ENCODE measurements at places on chromosomes 4 and X. TPM values are rescaled to one million over a fixed set of nuclear protein-coding genes. Genes with fewer than 3 reads are reported as not detected.

The PPP1R3F gene
- 8.8 TPM for polyA plus RNA-seq

The SYP gene
- polyA plus RNA-seq = 5.9 TPM

The VCX3B gene
- polyA plus RNA-seq = not detected

The EXOC1L gene
- not detected for polyA plus RNA-seq

The UNC5C gene
- 0.62 TPM for polyA plus RNA-seq

The NWD2 gene
- 0.07 TPM for polyA plus RNA-seq

The FAM53A gene
- polyA plus RNA-seq = 1.3 TPM

The SPINK2 gene
- polyA plus RNA-seq = not detected

The MAGIX gene
- 1.9 TPM for polyA plus RNA-seq

The ATP8A1 gene
- polyA plus RNA-seq = 13.5 TPM

The DCUN1D4 gene
- 33.4 TPM for polyA plus RNA-seq

DNA sequence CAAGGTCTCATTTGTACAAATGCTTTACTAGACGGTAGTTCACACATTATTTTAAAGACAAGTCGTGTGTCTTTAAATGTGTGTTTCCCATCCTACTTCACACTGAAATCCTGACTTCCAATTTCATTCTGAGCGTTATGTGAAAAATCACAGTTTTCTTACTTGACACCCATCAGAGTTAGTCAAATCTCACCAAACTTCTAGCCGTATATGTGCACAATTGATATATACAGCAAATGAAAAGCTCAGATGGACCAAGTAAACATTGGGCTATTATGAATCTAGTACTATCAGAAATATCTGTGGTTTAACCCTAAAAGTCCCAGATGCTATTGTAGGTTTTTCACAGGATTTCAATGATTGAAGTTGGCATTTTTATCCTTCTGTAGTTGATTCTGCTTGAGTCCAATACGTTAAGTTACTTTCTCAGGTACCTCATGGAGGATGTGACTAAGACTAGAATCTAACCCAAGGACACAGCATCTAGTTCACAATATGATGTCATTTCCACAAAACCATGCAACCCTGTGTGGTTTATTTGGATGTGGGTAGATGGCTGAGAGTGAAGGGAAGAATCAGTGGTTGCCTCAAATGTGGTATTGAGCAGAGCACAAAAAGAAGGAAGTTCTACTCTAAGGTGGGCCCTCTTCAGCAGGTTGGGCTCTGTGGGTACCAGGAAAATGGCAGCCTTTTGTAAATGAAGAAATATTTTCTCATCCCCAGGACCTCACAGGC, 22.1 kb upstream of the TRIM60 start:
- DNase-seq = no peak

GRCh38 chr4:125434136-125434535, 119.4 kb downstream of the FAT4 start:
- no peak for DNase-seq

DNA sequence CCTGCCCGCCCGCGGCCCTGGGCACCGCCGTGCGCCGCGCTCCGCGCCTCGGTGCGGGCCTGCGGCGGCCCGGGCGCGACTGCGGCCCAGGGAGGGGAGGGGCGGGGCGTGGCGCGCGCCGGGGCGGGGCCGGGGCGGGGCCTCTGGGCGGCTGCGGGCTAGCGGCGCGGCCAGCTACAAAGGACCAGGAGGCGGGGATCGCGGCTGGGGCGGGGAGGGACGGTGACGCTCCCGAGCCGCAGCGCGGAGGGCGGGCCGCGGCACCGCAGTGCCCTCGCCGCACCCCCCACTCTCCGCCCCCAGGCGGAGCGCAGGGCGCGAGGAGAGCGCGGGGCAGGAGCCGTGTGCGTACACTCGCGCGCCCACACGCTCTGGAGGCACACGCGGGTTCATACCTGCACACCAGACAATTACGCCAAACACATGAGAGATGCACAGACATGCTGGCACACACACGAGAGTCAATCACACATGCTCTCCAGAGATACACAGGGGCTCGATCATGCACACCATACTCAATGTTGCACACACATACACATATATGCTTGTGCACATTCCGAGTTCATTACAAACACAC, at the start of gene CRMP1:
CRMP1 (minus strand) TSS at position 83 of the 577 bp plus-strand sequence. CDS start 117 bp downstream, outside the sequence.
- no peak for DNase-seq

- no peak for DNase-seq
Measured at GRCh38 chr4:179307297-179308136, 1865.3 kb upstream of the AGA start.

- DNase-seq = no peak
Measured at GRCh38 chr4:37542706-37543105, 143.5 kb downstream of the RELL1 start.

- no peak for DNase-seq
Measured at GRCh38 chr4:117334451-117335188, 249.2 kb upstream of the TRAM1L1 start.

DNA sequence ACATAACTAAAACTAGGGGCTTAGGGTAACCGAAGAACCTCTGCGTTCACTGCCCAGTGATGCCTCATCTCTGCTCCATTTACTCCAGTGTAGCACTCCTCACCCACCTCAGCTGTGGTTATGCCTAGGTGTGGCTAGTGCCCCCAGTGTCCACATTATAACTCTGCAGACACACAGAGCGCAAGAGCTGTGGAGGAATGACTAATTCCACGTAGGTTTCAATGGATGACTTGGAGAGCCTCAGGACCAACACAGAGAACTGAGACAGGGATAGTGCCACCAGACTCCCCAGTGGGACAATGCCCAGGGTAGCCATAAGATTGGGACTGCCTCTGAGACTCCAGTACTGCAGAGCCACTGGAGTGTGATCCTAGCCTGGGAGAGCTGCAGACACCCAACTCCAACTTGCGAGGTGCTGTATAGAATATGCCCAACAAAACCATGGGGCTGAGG, 542.4 kb upstream of the DIPK2B start:
- DNase-seq = no peak

- no peak for DNase-seq
Measured at GRCh38 chr4:151429957-151430570, 21.1 kb downstream of the FHIP1A start.

GRCh38 chr4:80989921-80990544, 40.5 kb upstream of the BMP3 start:
- peak; percentile 66 for DNase-seq

DNA sequence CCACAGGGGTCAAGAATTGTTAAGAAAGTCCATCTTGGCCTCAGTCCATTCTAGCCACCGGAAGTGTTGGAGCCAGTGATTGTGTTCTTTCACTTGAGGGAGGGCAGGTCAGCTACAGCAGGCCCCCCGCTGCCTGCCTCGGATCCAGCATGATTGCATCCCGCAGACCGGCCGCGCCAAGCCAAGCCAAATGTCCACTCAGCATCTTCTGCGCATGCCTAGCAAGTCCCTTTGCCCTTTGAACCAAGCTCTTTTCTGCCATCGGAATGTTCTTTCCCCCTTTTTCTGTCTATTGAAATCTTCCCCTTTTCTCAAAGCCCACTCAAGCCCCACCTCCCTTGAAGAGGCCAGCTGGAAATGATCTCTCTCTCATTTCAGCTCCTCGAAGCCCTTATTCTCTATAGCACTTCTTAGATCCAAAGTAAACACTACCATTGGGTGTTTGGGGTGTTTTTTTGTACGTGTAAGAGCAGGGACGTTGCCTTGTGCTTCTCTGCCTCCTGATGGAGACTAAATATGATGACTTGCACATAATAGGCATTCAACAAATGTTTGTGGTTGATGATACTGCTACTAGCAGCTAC, 147.8 kb upstream of the BCOR start:
- DNase-seq = no peak

GRCh38 chr4:157204634-157205244, 15.8 kb upstream of the GRIA2 start:
- no peak for DNase-seq

- no peak for DNase-seq
Measured at GRCh38 chr4:146269228-146269653, 54.9 kb downstream of the REELD1 start.

DNA sequence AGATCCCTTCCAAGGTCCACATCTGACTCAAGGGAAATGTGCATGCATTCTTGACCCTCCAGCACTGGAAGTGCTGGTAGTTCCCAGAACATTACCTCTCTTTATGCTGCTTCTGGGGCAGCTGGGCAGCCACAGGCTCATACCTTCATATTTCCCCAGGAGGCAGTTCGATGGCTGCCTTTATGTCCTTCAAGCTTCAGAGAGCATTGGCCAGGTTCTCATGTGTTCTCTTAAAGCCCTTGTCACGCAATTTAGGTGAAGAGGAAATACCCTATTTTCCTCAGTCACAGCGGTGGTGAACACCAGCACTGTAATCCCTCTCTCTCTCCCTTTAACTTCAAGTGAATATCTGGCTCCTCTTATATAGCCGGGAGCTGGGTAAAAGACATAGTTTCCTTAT, 134.3 kb downstream of the MID1IP1 start:
- DNase-seq = no peak

DNA sequence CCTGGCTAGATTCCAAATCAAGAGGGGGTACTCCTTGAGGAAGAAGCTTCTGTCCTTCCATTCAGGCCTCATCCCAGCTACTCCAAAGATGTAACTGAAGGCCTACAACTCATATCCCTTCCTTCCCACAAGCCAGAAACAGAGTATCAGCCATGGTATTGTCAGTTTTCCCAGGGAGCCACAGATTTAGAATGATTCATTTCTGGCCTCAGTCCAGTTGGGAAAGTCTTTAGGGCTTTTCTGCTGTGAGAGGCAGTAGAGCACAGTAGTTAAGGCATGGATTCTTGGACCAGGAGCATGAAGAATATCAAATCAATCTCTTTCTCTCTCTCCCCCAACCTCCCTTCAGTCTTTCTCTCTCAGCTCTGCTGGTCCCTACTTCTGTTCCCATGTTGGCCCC, 505.0 kb downstream of the BCOR start:
- DNase-seq = no peak

- no peak for DNase-seq
Measured at GRCh38 chrX:27660878-27661277, 70.7 kb downstream of the DCAF8L2 start.

DNA sequence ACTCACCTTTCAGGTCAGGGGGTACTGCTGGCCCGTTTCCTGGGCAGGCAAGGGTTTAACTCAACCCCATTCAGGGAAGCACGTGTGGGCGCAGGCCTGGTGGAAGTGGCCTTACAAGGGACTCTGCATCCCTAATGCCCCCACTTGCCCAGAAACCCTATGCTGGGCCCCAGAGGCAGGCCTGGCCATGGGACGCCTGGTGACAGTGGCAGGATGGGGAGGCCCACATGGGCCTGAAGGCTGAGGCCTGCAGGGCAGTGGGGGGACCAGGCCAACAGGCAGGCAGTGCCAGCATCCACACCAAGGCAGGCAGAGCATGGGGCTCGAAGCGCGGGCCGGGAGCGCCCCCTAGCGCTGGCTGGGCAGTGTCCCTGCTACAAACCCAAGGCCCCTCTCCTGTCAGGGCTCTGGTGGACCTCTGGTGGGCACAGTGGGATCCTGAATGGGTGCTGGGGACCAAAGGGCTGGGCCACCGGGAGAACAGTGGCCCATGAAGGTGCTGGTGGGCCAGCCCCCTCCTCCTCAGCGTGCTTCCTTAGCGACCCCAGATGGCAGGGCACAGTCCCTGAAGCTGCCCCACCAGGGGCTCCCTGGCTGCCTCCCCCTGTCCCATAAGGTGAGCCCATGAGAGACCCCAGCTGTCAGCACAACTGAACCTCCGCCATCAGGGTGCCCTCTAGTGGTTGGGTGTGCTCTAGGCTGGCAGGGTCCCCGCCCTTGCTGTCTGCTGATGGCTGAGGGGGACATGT, 16.8 kb downstream of the FGFR3 start:
- DNase-seq = peak; percentile 42

- DNase-seq = peak; percentile 71
Measured at GRCh38 chr4:80201252-80202151, 4.2 kb downstream of the PRDM8 start.

DNA sequence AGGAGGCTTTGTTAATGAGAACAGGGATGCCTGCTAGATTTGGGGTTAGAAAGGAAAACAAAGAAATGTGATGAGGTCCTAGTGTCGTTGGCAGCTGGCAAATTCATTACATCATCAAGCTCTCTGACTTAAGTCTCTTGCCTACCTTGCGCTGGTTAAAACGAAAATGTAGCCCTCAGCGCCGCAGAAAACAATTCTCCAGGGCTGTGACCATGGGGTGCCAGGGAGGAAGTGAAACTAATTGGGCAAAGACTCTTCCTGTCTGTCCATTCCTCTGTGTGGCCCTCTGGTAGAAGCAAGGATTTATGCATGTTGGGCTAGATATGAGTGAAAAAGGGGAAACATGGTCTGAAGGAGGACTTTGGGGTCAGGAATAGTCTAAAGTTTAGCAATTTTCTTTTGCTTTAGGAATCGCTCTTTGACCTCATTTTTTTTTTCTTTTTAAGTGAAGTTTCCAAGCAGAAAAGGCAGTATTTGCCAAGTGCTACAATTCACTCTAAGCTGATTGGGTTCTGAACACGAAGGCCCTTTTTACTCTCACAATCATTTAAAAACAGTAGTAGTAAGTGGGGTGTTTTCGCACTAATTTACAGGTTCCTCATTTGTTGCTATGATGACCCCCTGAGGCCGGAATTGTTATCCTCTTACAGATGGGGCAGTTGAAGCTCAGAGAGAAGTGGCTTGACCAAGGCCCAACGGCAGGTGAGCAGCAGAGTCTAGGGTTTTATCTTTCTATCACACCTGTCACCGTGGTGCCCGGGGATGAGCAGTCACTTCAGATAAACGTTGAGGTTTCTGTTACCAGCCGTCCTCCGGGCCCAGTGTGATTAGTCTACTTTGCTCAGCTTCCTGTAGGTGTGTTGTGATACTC, 27.3 kb upstream of the CHRNA9 start:
- DNase-seq = peak; percentile 29

DNA sequence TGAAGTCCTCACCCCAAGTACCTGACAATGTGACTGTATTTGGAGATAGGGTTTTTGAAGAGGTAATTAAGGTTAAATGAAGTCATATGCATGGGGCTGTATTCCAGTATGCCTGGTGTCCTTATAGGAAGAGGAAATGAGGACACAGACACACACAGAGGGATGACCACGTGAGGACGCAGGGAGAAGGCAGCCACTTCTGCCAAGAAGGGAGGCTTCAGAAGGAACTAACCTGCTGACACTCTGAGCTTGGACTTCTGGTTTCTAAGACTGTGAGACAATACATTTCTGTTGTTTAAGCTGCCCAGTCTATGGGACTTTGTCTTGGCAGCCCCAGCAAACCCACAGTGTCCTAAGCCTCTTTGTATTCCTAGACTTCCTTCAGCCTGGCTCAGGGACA, 3.0 kb upstream of the SLC2A9 start:
- DNase-seq = no peak

DNA sequence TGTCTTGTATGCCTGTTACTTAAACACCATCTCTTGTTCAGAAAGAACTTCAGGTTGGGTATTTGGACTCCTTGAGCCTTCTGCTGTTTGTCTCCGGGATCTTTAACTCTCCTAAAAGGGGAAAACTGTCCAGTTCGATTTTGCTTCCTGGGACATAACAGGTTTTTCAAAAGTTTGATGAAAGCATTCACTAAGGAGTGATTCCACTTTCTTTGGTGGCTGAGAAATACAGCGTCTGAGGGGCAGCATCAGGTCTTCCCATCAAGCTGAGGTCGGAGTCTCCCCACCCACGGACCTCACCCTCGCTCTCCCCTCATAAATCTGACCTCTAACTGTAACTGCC, 1.4 kb downstream of the AFAP1 start:
- peak; percentile 63 for DNase-seq

GRCh38 chr4:152165146-152165545, 370.7 kb downstream of the FBXW7 start:
- DNase-seq = no peak

All from muscle of arm (tissue), 14 donors.